ENCODE measurements at places on chromosomes 13 and 19.

DNA sequence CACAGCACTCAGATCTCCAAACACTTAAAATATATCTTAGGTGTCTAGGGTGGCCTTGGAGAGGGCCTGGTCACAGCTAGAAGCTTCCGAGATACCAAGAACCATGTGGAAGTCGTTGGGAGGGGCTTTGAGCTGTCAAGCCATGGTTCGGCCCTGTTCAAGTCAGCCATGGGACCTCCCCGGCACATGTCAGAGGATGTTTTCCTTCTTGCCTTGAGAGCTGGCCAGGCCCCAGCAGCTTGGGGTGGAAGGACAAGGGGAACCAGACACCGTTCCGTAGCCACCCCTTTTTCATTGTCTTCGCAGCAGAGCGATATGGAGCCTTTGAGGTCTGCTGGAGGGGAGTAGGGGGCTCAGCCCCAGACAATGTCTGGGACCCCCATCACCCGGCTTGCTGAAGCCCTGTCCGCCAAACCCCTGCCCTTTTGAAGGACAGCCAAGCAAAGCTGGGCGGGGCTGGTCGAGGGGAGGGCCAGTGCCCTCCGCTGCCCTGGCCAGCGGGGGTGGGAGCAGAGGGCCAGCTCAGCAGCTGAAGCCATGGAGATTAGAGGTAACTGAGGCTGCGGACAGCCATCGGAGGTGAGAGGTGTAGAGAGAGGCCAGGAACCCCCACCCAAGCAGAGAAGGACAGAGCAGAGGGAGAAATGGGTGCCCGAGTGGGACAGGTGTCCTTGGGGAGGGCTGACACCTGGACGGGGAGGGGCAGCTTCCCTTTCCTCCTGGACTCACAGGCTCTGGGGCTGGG, 435 bp downstream of the KLK11 start:
- DNase-seq, result no peak

DNA sequence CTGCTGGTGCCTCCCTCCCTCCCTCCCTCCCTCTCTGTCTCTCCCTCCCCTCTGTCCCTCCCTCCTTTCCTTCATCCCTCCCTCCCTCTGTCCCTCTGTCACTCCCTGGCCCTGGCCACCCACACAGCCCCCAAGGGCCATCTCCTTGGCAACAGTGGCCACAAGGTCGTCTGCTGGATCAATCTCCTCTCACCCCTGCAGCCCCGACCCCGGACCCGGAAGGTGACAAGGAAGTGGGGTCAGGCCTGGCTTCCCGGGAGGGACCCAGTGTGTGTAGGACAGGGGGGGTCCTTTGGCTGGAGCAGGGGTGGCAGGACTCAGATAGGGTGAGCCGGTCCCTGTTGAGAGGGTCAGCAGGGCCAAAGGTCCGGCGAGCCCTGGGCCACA, 21.9 kb upstream of the TCF3 start:
- no peak for DNase-seq

GRCh38 chr19:718991-719512, 10.3 kb downstream of the PALM start:
- peak; percentile 87 for DNase-seq

- DNase-seq, result no peak
Observed at GRCh38 chr13:84399320-84400085, 517.2 kb upstream of the SLITRK1 start.

DNA sequence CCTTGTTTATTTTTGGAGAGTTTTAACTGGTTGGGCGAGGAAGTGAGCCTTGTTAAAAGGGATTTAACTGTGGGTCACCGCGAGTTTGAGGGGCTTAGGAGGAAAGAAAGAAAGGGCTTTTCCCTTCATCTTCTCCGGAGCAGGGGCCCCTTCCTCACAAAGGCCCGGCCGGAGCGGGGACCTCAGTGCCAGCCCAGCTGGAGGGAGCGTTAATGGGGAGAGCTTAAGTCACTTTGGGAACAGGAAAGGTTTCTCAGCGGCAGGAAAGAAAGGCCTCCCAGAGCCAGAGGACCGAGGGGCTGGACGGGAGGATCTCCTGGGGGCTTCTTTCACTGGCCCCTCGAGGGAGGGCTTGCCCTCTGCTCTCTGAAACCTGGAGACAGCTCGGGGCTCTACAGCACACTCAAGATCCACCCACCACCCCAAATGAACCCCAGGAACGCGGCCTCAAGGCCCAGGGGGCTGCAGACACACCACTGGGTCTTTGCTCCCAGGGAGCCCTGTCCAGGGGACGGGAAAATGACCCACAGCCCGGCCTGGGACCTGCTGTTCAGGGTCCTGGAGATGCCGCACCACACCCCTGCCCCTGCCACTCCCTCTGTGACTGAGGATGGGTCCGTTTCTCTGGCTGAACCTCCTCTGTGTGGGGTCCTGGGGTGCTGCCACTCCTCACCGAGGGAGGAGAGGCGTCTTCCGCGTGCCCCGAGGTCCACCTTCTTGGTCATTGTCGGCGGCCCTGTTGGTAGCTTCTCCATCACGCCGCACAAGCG, 128.3 kb downstream of the URI1 start:
- no peak for DNase-seq

DNA sequence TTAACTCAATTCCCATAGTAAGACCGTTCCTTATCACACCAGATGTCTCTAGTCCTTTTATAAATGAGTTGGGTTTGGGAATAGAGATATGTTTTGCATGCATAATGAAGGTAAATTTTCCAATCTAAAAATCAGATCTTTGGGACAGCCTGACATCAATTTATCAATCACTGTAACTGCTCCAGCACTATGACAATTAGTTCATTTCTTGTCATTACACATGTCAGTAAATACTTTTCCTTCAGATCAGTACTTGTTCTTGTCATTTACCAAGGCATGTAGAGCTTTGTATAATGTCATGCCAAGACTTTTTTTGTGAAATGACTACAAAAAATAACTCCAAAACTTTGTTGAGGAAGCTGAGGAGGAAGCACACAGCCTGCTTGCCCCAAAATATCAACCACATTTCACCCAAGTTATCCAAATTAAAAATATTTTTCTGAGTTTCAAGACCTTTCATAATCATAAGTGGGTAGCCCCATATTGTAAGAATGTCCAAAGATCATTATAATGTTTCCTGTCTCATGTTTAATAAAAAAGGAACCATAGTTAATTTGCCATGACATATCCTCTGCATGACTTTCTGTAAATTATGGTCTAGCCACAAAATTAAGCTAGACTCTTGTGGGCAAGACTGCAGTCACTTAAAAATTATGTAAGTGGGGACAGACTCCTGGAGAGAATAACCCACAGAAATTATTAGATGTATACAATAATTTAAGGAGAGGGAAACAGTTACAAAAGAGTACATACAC, 586.8 kb downstream of the TBC1D4 start:
- DNase-seq, result no peak

DNA sequence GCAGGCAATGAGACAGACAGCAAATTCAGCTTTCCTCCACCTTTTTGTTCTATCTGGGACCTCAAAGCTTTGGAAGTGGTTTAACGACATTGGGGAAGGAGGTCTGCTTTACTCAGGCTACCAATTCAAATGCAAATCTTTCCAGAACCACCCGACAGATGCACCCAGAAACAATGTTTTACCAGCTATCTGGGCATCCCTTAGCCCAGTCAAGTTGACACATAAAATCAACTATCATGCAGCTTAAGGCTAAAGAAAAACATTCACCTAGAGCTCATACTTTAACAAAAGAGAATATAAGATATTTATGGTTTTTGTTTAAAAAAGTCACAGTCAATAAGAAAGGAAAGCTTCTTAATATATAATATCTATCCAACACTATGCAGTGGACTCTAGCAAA, 246.0 kb downstream of the NALCN start:
- DNase-seq, result no peak

DNA sequence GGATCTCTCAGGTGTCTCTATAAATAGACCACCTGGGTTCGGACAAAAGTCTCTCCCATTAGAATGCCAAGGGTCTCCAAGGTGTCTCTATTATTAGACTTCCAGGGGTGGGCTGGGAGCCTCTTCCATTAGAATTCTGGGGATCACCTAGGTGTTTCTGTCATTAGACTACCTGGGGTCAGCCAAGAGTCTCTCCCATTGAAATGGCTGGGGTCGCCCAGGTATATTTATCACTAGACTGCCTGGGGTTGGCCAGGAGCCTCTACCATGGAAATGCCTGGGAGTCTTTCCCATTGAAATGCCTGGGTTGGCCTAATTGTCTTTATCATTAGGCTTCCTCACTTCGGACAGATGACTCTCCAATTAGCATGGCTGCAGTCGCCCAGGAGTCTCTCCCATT, 1565.5 kb downstream of the UQCRFS1 start:
- no peak for DNase-seq

- DNase-seq, result no peak
Observed at GRCh38 chr13:27918041-27918917, 1.5 kb upstream of the PDX1 start.

DNA sequence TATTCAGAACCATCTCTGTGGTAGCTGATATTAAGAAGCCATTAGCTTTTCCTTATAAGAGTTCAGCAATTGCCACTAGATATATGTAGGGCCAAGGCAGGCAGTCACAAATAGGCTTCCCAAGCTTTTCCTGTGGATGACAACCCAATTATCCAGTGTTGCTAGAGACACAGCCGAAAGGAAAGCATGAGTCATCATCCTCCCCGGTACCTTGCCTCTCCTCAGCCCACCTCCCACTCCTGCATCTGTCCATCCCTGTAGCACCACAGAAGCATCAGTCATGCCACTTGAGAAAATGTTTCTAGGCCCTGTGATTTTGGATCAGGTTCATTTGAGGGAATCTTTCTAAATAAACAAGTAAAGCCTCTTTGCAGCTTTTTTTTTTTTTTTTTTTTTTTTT, 204.3 kb downstream of the DNAJC15 start:
- no peak for DNase-seq

DNA sequence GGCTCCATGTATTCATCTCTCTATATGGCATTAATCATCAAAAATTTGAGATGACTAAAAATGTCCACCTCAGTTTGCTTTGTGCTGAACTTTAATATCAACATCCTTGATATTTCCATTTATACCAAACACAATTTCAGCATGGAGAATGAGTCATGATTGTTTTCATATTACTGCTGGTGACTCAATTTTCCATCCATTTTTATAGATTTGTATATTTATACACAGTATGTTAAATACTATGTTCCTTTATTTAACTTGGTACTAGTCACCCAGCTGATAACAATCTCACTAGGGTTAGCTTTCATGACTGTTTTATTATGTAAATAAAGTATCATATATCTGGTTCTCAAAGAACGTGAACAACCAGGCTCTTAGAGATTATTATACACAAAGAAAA, 1255.1 kb downstream of the SLITRK1 start:
- DNase-seq, result peak; percentile 82

DNA sequence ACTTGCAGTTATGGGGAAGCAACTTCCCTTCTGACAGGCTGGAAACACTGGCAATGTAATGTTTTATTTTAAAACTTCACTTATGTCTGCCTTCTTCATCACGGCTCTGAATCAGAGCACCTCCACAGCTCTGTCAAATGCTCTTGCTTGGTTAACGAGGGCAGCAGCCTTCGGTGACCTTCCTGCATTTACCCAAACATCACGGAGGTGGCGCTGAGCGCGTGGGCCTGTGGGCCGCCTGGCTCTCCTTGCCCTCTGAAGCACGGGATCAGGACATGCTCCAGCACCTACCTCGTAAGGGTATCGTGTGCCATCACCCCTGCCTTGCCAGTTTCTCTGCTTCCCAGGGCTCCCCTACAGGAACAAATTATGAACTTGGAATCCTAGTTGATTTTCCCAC, 310.0 kb downstream of the TEX29 start:
- DNase-seq, result no peak

- no peak for DNase-seq
Observed at GRCh38 chr13:40344270-40345148, 321.9 kb downstream of the FOXO1 start.

- DNase-seq, result no peak
Observed at GRCh38 chr19:31639306-31639705, 290.1 kb upstream of the TSHZ3 start.

DNA sequence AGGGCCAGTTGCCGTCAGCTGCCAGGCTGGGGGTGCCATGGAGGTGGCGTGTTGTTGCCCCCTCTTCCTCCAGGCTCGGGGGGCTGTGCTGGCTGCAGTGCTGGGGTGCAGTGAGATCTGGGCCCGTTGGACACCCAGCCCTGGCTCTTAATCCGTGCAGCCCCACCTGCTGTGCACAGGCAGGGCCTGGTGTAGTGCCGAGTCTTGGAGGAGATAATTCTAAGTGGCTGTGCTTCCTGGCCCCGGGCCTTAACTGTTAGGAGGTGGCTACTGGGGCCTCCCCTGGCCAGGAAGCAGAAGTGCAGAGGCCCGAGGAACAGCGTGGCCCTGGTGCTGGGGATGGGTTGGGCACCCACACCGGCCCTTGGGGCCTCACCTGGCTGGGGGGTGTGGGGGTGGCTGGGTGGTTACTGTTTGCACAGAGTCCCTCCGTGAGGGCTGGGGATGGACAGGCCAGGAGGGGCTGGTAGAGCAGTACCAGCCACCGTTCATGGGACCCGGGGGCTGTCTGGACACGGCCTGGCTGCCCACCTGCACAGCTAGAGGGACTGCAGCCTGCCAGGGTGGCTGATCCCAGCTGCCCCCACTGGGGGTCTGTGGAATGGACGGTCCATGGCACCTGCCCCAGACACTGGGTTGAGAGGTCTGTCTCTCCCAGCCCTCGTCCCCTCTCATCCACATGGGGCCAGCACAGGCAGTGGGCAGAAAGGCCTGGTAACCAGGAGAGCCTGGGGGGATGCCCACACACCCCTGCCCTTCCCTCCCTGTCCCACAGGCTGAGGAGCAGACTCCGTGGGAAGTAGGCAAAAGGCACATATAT, 3.3 kb downstream of the GPX4 start:
- peak; percentile 35 for DNase-seq

DNA sequence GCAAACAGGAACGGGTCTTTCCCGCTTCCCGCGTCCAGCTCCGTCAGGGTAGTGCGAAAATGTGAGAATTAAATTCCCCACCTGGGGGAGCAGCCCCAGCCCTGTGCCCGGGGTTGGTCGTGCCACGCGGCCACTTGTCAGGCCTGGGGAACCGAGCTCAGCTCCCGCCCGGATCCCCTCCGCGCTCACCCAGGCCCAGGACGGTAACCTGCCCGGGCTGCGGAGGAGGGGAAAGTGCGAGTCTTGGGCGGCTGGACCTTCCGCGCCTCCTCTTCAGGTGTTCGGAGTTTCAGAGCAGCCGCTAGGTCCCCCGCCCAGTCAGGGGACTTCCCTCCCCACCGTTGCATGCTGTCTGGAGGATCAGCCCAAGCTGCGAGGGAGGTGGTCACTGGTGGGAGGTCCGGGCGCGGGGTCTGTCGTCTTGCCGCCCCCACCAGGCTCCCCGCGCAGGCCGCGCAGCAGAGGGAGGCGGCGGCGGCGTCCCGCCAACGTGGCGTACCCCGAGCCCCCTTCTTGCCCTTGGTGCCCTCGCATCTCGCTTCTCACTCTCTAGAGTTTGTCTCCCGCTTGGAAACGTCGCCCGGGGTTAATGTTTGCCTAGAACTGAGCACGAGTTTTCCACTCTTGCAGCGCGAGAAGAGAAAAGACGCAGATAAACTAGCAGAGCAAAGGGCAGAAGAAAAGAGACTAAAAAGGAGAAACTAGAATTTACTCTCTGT, 8.1 kb downstream of the URAD start:
- DNase-seq, result no peak

DNA sequence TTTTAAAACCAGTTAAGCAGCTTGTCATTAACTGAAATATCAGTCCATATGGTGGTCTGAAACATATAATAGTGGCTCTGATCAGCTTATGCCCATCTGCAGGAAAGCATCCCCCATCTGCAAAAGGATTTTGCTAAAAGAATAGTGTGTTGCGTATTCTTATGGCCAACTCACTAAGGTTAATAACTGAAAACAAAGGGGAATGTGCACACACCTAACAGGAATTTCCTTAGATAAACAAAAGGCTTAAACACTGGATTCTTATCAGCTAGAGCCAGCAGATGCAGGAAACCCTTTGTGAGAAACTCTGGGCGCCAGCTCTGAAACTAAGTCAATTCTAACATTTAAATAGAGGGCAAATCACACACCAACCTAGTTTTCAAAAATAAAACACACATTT, 22.1 kb downstream of the VPS36 start:
- peak; percentile 34 for DNase-seq

Data from adipocyte (in vitro differentiated cells).